ENCODE measurements at places on chromosomes 5 and 9.

GRCh38 chr5:83891261-83891660 lies 170.6 kb upstream of the HAPLN1 start:
- DNase-seq: no peak

DNA sequence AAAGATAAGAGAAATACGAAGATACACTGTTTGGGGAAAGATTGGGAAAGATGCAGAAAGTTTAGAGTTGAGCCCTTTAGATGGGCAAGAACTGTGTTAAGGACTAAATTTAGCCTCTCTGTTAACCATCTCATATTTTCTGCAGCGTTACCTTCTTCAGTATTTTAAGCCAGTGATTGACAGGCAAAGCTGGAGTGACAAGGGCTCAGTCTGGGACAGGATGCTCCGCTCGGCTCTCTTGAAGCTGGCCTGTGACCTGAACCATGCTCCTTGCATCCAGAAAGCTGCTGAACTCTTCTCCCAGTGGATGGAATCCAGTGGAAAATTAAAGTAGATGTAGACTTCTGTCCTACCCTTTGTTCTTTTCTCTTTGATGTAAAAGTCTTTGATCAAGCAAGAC lies 26.4 kb upstream of the LNPEP start:
- DNase-seq: no peak

DNA sequence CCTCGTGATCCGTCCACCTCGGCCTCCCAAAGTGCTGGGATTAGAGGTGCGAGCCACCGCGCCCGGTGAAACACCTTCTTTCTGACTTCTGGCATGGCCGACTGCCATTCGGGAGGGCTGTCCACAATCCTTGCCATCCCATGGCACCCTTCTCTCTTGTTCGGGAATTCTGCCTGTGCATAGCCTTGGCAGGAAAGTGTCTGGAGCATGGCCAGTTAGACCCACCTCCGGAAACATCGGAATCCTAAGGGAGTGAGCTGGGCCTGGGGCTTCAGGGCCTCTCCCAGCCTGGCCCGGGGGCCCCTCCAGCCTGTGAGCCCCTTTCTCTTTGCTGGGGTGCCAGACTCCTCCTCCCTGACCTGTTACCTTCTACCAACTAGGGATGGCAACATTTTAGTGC lies 1.6 kb upstream of the ARRDC1 start:
- DNase-seq: no peak

DNA sequence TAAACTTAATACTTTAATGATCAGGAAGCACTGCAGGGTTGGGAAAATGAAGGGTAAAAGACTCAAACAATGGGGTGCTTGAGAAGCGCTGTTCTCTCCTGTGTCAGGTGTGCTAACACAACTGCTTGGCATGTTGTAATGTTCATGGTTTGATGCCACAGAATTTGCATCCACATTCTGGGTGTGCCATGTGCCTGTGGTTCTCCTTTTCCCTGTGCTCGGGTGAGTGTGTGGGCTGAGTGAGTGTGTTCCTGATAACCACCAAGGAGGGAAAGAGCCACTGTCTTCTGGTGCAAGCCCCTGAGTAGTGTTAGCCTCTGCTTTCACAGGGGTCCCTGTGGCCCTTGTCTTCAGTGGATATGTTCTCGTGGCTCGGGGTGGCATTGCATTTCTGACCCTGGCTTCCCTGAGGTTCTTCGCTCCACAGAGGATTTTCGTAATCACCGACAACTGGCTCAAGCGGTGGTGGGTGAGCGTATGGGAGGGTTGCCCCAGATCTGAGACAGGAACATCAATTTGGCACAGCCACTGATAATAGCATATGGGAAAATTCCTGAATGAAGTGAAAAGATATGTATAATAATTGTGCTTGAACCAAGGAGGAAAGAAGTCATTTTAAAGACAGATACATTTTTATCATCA lies 102.0 kb downstream of the MVB12B start:
- peak; percentile 44 for DNase-seq

Measured in NCI-H774 (cell line).